Activated CD8-positive, alpha-beta memory T cell treated with anti-CD3 and anti-CD28 coated beads, Interleukin-2, amount 10 ng/mL, durations not matched to agents 7 days and 5 days (primary cell): ENCODE measurements at places on chromosomes 1 and 21.

DNA sequence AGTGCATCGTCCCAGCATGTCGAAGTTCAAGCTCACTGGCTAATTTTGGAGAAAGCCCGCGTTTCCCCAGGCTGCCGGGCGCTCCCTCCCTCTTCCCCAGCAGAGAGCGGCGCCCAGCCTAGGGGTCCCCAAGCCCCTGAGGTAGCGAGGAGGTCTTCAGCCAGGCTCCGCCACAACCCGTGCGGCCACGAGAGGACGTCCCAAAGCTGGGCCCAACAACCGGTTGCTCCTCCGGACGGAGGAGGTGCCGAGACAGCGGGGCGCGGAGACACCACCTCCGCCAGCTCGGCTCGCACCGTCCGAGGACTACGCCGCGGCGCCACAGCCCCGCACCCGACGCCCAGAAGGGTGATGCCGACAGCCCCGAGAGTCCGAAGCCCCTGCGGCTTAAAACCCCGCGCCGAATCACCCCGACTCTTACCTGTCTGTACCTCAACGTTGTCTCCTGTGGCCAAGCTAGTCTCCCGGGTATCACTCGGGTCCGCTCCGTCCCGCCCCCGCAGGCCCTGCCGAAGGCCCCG lies at the start of gene DENND2C:
Gene DENND2C, minus strand, starts transcription at position 488 of the 521 bp plus-strand sequence. CDS start 44,065 bp downstream, outside the sequence.
- peak within 1 kb of the TSS; percentile 52 for H3K27ac ChIP-seq
- no peaks in the 10 kb centered on the region for H3K36me3 ChIP-seq
- H3K4me3 ChIP-seq = peak within 1 kb of the TSS; percentile 89
- peaks cover 38% of the 10 kb centered on the region for H3K27me3 ChIP-seq
- DNase-seq = no peak
- H3K4me1 ChIP-seq = peaks cover 12% of the 10 kb centered on the region

DNA sequence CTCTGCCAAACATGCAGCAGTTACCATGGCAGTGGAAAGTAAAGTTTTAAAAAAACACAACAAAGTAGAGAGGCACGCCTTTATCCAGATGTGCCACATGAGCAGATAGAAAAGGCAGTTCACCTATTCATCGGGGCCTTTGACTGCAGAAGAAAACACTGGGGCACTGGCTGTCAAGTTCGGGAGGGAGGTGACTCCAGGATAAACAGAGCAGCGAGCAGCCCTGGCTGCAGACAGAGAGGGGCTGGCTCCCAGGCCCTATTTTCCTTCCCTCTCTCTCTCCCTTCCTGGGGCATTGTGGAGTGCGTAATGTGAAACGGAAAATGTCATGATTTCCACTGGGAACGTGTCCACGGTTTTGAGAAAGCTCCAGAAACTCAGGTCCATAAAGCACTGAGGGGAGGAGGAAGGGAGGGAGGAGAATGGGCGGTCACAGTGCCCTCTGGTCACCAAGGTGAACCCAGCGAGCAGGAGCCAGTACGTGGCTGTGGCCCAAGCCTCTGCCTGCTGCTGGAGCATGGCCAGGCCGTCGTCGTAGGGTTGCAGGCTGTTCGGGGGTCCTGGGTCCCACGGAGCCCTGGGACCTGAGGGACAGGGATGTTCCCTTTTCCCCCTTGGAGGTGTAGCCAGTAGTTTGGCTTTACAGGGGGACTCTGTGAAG lies 114.7 kb upstream of the IRF2BP2 start:
- peak overlapping the region; percentile 98 for H3K27ac ChIP-seq
- no peaks in the 10 kb centered on the region for H3K36me3 ChIP-seq
- no peaks in the 10 kb centered on the region for H3K27me3 ChIP-seq

GRCh38 chr1:178485541-178485981 lies 11.2 kb downstream of the CLEC20A start:
- no peaks in the 10 kb centered on the region for H3K36me3 ChIP-seq
- no peaks in the 10 kb centered on the region for H3K4me1 ChIP-seq
- peaks cover 4% of the 10 kb centered on the region for H3K27me3 ChIP-seq
- no peak overlapping the region for H3K27ac ChIP-seq

- no peaks in the 10 kb centered on the region for H3K4me1 ChIP-seq
- no peak overlapping the region for H3K27ac ChIP-seq
- no peak overlapping the region for H3K4me3 ChIP-seq
- peaks cover 12% of the 10 kb centered on the region for H3K27me3 ChIP-seq
These were observed 31.3 kb downstream of the CNIH3 start for GRCh38 chr1:224647449-224647848.

GRCh38 chr1:43711524-43712386 lies 4.4 kb downstream of the ST3GAL3 start:
- DNase-seq = no peak
- peaks cover 24% of the 10 kb centered on the region for H3K36me3 ChIP-seq
- peaks cover 31% of the 10 kb centered on the region for H3K4me1 ChIP-seq
